Osteoblast (primary cell): ENCODE measurements at places on chromosomes 7 and 10. TPM values are rescaled to one million over a fixed set of nuclear protein-coding genes. Genes with fewer than 3 reads are reported as not detected.

Gene MCMBP
- total RNA-seq: 47.7 and 48.1 TPM in 2 replicates

Gene HILPDA
- total RNA-seq: 10.9 and 13.8 TPM in 2 replicates

Gene PKD2L1
- not detected in 2 replicates for total RNA-seq

- H3K27ac ChIP-seq: no peak overlapping the region
- no peak overlapping the region for H3K4me3 ChIP-seq
- DNase-seq: no peak
- no peaks in the 10 kb centered on the region for H3K27me3 ChIP-seq
- H3K36me3 ChIP-seq: no peaks in the 10 kb centered on the region
These were observed 29.1 kb downstream of the KCTD7 start for GRCh38 chr7:66657798-66658197.

DNA sequence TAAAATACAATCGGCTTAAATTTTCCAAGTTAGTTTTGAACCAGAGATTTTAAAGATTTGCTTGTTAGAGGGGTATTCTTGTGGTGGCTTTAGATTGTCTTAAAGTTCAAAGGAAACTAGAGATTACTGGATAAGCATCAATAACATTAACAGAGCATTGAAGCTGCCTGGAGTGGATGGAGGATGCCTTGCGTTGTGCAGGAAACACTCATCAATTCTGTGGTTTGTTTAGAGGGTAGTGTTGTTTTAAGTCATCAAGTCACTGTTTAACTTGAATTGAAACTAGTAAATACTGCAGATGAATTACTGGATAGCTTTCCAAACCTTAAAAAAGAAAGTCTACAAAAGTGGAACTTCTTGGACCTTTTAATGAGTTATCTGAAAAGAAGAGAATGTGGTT is 218.6 kb downstream of the CELF2 start:
- no peaks in the 10 kb centered on the region for H3K36me3 ChIP-seq
- H3K27ac ChIP-seq: no peak overlapping the region
- H3K4me1 ChIP-seq: no peaks in the 10 kb centered on the region
- no peak overlapping the region for H3K4me3 ChIP-seq
- no peak for DNase-seq

- peak; percentile 15 for DNase-seq
- no peak overlapping the region for H3K27ac ChIP-seq
- H3K4me3 ChIP-seq: no peak overlapping the region
- no peaks in the 10 kb centered on the region for H3K27me3 ChIP-seq
These were observed 374.5 kb upstream of the FOXK1 start for GRCh38 chr7:4307316-4308204.

DNA sequence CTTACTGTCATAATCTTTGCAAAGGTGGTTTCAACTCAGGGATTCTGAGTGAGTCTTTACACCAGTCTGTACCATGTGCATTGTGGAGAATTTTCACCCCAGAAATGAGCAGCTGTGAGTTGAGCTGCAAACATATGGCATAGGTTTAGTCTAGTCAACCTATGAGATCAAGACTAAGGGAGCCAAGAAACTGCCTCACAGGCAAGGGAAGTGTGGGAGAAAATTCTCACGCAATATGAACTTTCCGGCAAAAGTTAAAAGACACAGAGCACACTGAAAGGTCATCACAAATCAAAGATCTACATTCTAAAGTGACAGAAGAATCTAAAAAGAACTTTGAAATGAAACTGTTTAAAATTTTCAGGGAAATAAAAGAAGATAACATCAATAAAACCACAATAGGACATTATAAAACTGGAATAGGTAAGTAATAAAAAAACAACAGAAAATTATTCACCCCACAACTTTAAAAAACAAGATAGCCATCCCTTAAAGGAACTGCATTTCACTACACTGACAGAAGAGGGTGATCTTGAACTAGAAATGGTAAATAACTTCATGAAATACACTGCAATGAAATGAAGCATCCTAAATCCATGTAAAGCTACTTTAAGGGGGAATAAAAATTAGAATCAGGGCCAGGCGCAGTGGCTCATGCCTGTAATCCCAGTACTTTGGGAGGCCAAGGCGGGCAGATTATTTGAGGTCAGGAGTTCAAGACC is 63.5 kb downstream of the LGI1 start:
- no peak overlapping the region for H3K4me3 ChIP-seq
- H3K27me3 ChIP-seq: peaks cover 11% of the 10 kb centered on the region
- no peaks in the 10 kb centered on the region for H3K36me3 ChIP-seq
- no peak overlapping the region for H3K27ac ChIP-seq

DNA sequence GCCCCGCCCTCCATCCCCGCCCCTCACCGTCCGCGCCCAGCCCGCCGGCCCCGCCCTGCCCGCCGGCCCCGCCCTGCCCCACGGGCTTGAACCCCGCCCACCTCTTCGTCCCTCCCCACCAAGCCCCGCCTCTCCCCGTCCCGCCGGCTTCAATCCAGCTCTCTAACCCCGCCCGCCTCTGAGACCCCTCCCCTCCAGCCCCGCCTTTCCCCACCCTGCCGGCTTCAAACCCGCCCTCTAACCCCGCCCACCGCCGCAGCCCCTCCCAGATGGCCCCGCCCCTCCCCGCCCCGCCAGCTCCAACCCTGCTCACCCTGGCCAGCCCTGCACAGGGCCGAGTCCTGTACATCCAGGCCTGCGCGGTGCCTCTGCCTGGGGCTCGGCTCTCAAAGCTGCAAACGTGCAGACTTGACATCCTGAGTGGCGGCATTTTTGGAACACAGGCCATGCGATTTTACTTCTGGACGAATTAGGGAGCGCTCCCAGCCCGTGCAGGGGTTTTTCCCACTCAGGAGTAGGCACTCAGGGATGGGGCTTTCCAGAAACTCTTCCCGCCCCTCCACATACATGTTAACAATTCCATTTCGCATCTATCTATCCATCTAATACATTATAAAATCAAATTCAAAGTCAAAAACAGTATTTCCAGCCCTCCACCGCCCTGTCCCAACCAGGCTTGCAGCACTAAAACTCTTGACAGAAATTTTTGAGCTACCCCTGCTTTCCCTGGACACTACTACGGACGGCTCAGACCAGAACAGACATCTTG is 477 bp upstream of the NMT2 start:
- peaks cover 34% of the 10 kb centered on the region for H3K4me1 ChIP-seq
- H3K27ac ChIP-seq: no peak overlapping the region
- DNase-seq: peak; percentile 98
- no peaks in the 10 kb centered on the region for H3K27me3 ChIP-seq
- peak overlapping the region; percentile 38 for H3K4me3 ChIP-seq

- DNase-seq: peak; percentile 35
- H3K27ac ChIP-seq: no peak overlapping the region
- no peaks in the 10 kb centered on the region for H3K36me3 ChIP-seq
- H3K4me3 ChIP-seq: no peak overlapping the region
These were observed 8.7 kb upstream of the LRRTM3 start for GRCh38 chr10:66917104-66917503.

GRCh38 chr7:54985426-54986330 is 33.1 kb upstream of the EGFR start:
- peak overlapping the region; percentile 53 for H3K4me3 ChIP-seq
- no peaks in the 10 kb centered on the region for H3K36me3 ChIP-seq
- peak overlapping the region; percentile 97 for H3K27ac ChIP-seq
- peak; percentile 85 for DNase-seq

- peaks cover 6% of the 10 kb centered on the region for H3K4me1 ChIP-seq
- no peak for DNase-seq
- peaks cover 6% of the 10 kb centered on the region for H3K27me3 ChIP-seq
- no peak overlapping the region for H3K27ac ChIP-seq
- H3K4me3 ChIP-seq: no peak overlapping the region
These were observed 136.7 kb upstream of the CHST15 start for GRCh38 chr10:124229989-124230634.

GRCh38 chr7:92359801-92360200 is 87.5 kb upstream of the GATAD1 start:
- H3K4me1 ChIP-seq: peaks cover 10% of the 10 kb centered on the region
- no peak for DNase-seq
- H3K4me3 ChIP-seq: no peak overlapping the region
- H3K27ac ChIP-seq: peak overlapping the region; percentile 29
- H3K27me3 ChIP-seq: no peaks in the 10 kb centered on the region

- no peak for DNase-seq
- peaks cover 20% of the 10 kb centered on the region for H3K27me3 ChIP-seq
- no peak overlapping the region for H3K27ac ChIP-seq
- H3K4me1 ChIP-seq: no peaks in the 10 kb centered on the region
- H3K36me3 ChIP-seq: no peaks in the 10 kb centered on the region
These were observed 18.7 kb downstream of the CNPY1 start for GRCh38 chr7:155527664-155528063.

GRCh38 chr7:3882782-3883181 is 581.7 kb downstream of the SDK1 start:
- H3K4me1 ChIP-seq: no peaks in the 10 kb centered on the region
- no peak overlapping the region for H3K27ac ChIP-seq
- H3K36me3 ChIP-seq: no peaks in the 10 kb centered on the region
- no peak overlapping the region for H3K4me3 ChIP-seq

- no peaks in the 10 kb centered on the region for H3K4me1 ChIP-seq
- no peaks in the 10 kb centered on the region for H3K36me3 ChIP-seq
- no peak overlapping the region for H3K4me3 ChIP-seq
- DNase-seq: peak; percentile 8
These were observed 17.3 kb upstream of the FOXL3 start for GRCh38 chr7:272631-273030.

DNA sequence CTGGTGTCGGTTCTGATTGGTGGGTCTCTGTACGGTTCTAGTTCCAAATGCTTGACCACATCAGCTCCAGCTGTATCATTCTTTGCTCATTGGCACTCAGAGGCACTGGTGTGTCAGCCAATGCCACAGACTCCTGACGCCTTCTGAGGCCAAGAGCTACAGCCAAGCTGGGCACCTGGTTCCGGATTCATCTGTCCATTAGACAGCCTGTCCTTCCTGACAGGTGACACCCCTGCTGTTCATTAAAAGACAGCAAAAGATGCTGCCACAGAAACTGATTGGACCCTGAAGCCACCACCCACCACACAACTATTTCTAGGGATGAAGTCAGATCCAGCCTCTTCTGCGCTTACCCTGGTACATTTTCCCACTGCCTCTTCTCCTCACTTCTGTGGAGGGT is 35.6 kb downstream of the COL13A1 start:
- H3K36me3 ChIP-seq: no peaks in the 10 kb centered on the region
- no peaks in the 10 kb centered on the region for H3K27me3 ChIP-seq
- no peak overlapping the region for H3K27ac ChIP-seq
- H3K4me3 ChIP-seq: no peak overlapping the region
